ENCODE measurements at places on chromosomes 7 and 10.

GRCh38 chr7:156220701-156221100 is 408.4 kb upstream of the SHH start:
- DNase-seq: no peak

DNA sequence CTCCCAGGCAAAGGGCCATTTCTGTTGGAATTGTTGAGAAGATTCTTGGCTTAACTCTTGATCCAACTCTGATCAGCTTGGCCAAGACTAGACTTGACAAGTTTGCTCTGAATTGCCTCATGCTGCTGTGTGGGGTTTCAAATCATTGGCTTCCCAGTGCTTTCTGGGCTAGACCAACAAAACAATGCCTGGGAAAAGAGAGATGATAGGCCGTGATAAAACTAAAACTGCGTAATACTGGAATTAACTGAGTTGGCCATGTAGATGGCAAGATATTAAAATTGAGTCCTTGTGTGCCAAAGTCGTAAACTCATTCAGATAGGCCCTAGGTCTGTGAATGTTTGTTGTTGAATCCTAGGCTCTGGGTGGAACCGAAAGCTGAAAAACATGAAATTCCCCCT is 222.6 kb downstream of the MGMT start:
- no peak for DNase-seq

- peak; percentile 77 for DNase-seq
These were observed at the start of gene HIPK2 for GRCh38 chr7:139777948-139778841. HIPK2 (minus strand) TSS chr7:139777998; CDS start chr7:139777623, 375 bp downstream.

DNA sequence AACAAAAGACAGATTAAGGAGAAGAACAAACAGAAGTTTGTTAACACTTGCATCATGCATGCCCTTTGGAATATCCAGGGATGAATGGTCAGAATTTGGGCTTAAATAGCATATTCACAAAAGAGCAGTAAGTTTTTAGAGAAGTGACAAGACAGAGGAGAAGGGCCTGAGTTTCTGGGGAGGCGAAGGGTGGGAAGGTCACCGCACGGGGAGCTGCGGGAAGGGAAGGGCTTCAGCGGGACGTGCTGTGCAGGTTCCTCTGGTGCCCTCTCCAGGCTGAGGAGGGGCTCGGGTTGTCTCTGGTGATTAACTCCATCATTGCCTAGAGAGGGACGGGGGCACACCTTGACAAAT is 10.4 kb upstream of the ZNF22 start:
- DNase-seq: no peak

DNA sequence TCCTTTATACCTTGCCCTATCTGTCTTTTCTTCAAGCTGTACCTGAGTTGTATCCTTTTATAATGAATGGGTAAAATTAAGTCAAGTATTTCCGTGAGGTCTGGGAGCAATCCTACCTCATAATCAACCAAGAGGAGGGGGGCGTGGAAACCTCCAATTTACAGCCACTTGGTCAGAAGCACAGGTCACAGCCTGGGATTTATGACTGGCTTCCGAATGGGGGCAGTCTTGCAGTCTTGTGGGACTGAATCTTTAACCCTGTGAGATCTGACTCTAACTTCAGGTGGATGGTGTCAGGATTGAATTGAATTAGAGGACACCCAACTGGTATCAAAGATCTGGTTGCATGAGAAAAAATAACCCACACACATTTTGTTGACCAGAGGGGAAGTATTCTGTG is 23.5 kb upstream of the KCNMA1 start:
- no peak for DNase-seq

GRCh38 chr7:140435252-140435895 is 31.5 kb downstream of the RAB19 start:
- DNase-seq: no peak

GRCh38 chr10:61280303-61280702 is 172.9 kb downstream of the TMEM26 start:
- DNase-seq: no peak

GRCh38 chr10:27743877-27744801 is 1.5 kb downstream of the MKX start:
- no peak for DNase-seq

- DNase-seq: no peak
These were observed 96.2 kb upstream of the KAT6B start for GRCh38 chr10:74730246-74730645.

- peak; percentile 42 for DNase-seq
These were observed 6.9 kb upstream of the VGF start for GRCh38 chr7:101172005-101172853.

DNA sequence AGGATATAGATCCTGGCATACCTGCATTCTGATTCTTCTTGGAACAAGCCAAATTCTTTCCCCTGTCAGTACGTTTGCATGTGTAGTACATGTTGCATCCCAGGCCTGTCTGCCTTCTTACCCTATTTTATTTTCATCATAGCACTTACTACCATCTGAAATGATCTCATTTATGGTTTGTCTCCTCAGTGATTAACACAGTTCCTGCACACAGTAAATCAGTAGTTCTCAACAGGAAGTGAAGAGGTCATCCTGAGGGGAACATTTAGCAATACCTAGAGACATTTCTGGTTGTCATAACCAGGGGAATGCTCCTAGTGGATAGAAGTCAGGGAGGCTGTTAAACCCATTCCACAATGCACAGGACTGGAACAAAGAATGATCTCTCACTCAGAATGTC is 38.2 kb upstream of the SLC26A4 start:
- DNase-seq: no peak

DNA sequence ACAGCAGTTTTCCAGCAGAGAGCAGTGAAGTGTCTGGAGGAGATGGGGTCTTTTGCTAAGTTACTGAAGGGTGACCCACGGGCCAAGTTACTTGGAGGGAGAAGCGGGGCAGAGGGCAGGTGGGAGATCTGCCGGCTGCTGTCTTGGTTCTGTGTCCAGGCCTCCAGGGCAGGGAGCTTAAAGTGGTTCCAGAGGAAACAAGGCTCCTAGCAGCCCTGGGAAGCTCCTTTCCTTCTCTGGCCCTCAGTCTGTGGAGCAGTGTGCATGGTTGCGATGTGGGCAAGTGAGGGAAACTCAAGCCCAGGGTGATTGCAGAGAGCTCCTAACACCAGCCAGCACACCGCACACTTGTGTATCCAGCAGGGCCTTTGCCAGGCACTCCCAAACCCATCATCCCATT is 6.3 kb downstream of the GHRHR start:
- DNase-seq: no peak

DNA sequence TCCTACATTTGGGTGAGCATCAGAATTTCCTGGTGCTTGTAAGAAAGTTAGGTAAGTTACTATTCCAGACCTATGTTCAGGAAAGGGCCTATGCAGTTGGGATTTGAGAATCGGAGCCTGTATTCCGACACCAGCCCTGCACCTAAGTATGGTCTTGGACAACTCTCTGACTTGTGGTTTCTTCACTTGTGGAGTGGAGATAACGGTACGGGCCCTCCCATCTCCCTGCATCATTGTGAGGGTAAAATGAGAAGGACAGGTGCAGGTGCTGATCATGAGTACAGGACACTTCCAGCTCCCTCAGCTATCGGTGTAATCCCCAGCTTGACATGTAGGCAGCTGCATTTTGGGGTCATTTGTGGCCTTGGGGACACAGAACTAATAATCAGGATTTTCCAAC is 138.3 kb upstream of the NAMPT start:
- no peak for DNase-seq

DNA sequence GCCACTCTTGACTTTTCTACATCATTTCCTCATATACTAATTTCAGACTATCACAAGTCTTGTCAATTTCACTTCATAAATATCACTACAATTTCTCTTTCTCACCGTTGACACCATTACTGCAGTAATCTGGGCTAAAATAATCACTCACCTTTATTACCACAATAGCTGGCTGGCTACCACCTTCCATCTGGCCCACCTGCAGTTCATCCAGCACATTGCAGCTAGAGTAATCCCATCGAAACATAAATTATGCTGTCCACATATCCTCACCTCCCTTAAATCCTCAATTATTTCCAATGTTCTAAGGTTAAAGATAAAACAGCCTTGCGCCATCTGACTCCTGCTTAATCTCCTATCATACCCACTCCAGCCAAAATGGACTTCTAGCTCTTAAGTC is 16.0 kb downstream of the DGKB start:
- no peak for DNase-seq

DNA sequence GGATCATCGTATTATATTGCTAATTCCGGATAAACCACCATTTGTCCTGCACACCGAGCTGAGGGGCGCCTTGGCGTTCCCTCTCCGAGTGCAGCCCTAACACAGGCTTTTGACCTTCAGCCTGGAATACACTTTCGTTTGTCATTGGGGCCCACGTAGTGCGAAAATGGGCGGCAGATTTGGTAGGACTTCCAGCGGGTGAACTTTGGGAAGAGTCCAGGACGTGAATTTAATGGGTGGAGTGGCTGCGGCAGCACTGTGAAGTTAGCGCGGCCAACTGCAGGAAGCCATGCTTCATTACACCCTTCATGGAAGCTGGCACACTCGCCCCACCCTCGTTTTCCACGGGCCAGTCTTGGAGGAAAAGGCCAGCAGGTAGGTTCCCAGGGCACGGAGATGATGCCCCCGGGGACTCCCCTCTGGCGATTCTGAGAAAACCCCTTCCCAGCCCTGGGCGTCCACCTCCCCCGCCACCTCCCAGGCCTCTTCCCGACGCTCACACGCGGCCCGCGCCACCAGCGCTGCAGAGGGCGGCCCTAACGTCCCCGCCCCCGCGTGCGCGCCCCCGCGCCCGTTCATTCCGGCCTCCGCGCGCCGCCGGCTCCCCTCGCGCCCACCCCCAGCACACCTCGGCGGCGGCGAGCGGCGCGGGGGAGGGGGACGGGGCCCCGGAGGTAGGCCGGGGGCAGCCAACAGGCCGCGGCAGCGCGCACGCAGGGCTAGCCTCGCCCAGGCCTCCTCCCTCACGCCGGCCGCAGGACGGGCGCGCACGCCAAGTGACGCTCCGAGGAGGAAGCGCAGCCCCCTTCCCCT is at the start of gene MLLT10:
TSS of gene MLLT10 (plus strand) at position 766 of the 813 bp plus-strand sequence. CDS start 413 bp downstream, outside the sequence.
- peak; percentile 93 for DNase-seq

DNA sequence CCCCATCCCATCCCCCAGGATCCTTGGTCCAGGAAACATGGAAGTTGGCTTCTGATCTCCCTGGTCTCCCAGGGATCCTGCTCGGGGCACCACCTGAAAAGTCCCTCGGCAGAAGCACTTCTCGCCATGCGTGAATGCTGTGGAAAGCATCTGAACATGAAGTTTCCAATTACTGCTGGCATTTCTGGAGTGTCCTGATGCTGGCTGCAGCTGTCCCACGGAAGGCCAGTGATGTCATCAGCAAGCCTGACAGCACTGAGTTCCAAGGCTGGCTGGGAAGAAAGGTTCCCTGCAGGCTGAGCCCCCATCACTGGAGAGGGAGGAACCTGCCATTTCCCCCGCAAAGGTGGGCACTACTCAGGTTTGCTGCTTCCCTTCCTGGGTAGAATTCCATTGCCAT is 71.4 kb downstream of the KCNMA1 start:
- DNase-seq: no peak

DNA sequence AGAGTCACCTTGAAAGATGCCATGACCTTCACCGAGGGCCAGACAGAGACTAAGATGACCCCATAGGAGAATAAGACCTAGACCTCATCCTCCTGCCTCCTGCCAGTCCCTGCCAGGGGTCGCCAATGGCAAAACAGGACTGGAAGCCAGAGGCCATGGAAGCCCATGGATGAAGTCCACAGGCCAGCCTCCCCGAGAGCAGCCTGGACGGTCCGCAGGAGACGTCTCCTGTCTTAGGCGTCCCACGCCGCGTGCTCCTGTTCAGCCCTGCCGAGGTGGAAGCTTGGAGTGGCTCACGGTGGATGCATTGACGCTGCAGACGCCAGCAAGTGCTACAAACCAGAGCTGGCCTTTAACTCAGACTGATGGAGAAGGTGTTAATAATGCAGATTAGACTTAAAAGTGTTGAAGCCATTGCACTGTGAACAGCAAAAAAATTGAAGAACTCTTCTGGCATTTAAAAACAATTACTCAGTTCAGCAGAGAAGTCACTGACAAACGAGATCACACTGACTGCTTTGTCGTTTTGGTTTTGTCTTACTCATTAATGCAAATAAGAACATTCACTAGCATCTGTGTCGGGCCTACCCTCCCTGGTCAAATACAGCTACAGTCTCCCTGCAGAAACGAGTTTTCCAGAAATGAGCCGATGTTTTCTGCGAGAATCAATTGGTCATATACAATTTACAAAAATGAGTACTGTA is 38.1 kb upstream of the FAM20C start:
- no peak for DNase-seq

GRCh38 chr7:99016196-99016595 is 127.7 kb downstream of the SMURF1 start:
- DNase-seq: no peak

DNA sequence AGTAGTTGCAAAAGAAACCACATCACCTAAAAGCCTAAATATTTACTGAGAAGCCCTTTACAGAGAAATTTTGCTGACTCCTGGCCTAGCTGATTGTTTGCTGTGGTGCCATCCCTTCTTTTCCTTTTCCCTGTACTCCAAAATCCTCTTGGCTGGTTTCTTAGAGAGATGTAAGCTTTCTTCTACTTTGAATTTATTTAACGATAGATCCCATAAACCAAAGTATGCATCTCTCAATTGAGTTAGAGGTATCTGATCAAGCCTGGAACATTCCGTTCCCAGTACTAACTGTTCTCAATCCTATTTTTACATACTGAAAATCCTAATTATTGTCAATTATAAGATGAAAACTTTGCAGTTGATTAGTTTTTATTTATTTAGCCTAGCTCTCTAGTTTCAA is 6.3 kb downstream of the TMEM60 start:
- DNase-seq: no peak

- no peak for DNase-seq
These were observed 324.1 kb upstream of the LRRN3 start for GRCh38 chr7:110766864-110767263.

DNA sequence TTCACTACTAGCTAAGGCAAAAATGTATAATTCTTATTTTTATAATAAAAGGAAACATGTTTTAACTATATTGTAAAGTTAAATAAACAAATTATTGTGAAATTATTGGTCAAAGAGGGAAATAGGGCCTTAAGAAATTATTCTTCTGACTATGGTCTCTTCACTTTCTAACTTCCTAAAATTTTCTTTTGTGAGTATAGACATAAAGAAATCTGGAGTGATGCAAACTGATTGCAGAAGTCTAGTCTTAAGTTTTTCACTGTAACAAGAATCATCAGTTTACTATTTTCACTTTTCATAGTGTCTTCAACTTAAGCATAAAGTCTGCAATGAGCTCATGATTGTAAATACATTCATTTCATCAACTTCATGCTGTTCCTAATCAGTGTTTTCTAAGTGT is 525.4 kb downstream of the TFEC start:
- DNase-seq: no peak

DNA sequence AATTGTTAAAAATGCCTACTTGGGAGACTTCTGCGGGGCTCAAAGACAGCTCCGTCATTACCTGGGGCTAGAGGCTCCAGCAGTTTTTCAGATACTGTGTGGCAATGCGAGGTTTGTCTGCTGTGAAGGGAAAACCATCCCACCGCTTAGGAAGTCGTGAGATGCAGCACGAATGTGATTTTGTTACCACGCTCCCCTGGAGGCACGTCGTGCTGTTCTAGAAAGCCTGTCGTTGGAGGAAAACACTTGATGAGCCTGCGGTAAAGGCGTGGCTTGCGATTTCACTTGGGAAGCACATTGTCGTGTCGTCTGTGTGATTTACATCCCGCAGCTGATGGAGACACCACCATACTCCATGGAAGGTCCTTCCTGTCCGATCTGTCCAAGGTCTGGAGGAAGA is 39.3 kb downstream of the CAMK1D start:
- no peak for DNase-seq
